ENCODE measurements at places on chromosomes 3 and 15.
A peak's percentile ranks its signal among the peaks of the same experiment; 100 is the strongest.

DNA sequence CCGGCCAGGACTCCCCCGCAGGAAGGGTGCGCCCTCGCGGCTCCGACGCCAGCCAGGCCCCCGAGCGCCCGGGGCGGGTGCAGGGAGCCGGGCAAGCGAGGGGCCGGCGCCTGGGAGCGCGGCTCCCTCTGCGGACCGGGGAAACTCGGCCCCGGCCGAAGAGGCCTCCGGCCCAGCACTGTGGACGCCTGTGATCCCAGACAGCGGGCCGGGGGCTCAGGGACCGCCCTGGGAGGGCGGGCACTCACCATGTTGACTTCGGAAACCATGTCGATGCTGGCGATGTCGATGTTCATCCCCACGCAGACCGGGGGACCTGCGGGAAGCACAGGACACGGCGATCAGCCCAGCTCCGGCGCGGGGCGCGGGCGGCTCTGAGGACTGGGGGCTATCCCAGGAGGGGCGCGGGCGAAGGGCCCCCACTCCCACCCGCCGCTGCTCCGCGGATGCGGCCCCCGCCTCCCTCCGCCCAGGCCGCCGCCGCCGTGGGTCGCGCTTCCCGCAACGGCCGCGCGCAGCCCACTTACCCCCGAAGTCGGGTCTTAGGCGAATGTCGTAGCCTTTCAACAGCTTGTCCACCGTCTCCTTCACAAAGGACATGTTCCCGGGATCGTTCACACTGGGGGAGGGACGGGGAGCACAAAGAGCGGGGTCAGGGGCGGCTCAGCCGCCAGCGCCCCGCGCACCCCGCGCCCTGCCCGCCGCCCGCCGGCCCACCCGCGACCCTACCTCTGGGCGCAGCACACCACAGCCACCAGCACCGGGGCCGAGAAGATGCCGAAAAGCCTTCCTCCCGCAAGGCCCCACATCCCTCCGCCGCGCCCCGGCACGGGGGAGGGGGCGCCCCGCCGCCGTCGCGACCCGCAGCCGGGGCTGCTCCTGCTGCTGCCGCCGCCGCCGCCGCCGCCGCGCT is at the start of gene GABRB3:
Gene GABRB3 (minus strand): TSS at position 913 of the 913 bp plus-strand sequence.
- DNase-seq = no peak

GRCh38 chr15:79519628-79520027 is 87.5 kb downstream of the MINAR1 start:
- DNase-seq = no peak

GRCh38 chr3:55177749-55178148 is 249.9 kb upstream of the LRTM1 start:
- no peak for DNase-seq

DNA sequence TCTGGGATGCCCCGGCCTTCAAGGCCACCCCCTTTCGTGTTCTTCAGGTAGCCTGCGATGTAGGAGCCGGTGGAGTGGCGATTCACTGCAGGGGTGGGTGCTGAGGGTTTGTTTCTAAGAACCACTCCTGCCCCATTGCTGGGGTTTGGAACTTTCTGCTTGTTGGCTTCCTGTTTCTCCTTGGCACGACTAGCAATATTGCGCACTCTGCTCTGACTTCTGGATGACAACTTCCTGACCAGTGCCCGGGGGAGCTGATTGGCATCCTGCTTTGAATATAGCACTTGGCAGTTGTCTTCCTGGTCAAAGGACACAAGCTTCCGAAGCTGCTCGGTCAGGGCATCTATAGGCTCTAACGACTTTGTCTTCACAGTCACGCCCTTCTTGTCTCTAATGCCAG is 187.6 kb upstream of the STRIT1 start:
- DNase-seq = no peak

- DNase-seq = no peak
Observed at GRCh38 chr3:105963161-105963560, 94.3 kb upstream of the CBLB start.

DNA sequence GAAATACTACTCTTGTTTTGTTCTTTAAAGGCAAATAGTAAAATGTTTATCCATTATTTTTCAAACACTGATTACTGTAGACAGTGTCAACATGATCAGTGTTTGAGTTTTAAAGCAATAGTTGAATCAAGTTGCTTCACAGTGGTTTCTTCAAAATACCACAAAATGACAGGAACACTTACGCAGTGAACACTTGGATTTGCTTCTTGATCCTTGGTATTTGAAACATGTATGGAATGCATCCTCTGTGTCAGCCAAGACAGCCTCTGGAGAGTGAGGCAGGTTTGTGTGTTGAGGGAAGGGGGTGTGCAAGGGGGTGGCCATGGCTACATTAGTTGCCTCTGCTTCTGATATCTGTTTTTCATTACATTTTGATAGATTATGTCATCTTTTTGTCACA is 413.0 kb downstream of the RBMS3 start:
- DNase-seq = peak; percentile 78

DNA sequence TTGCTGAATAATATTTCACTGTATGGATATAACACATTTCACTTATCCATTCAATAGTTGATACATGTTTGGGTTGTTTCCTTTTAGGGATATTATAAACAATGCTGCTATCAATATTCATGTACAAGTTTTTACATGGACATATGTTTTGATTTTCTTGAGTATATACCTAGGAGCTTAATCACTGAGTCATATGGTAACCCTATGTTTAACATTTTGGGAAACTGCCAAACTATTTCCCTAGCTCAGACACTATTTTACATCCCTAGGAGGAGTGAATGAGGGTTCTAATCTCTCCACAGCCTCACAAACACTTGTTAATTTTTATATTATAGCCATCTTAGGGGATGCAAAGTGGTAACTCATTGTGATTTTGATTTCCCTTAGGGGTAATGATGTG is 66.0 kb downstream of the GPR156 start:
- DNase-seq = no peak

- DNase-seq = no peak
Observed at GRCh38 chr3:17300441-17300840, 415.7 kb downstream of the PLCL2 start.

DNA sequence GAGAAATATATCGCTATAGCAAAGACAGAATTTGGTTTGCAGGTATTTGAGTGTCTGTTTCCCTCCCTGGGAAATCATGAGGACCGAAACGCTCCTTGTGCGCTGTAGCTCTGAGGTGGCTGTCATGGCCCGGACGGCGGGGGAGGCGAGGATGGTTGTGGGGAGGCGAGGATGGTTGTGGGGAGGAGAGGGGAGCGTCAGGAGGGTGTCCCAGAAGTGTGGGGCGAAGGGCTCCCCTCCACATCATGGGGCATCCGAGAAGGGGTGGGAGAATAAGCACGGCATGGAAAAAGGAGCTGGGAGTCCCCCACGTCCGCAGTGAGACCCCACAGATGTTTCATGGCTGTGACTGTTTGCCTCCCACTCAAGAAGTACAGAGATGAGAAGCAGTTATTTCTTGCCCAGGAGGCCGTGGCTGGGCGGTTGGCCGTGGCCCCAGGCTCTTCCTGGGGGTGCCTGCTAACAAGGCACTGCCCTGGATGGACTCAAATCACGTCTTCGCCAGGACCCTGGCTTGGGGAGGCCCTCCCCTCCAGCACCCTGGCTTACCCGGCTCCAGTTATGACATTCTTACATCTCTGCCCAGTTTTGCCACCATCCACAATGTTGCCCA is 947 bp upstream of the ATP10A start:
- DNase-seq = no peak

DNA sequence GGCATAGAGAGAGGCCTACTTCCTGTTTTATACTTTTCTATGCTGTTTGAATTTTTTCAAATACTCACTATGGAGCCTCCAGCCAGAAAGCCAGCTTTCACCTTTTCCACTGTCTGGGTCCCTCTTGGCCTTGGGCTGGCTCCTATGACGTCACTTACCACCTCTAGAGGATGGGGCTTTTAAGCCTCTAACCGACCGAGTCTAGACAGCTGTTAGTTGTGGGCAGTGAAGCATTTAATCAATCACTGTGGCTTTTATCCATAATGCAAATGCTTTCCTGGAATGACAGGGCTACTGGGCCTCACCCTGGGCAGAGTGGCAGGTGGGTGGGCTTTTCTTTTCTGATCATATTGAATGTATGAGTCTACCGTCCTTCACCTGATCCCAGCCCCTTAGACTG is 61.9 kb downstream of the LRRK1 start:
- DNase-seq = no peak

- DNase-seq = peak; percentile 82
Observed at GRCh38 chr3:113287803-113288648, 76.7 kb downstream of the BOC start.

Data from myocyte (in vitro differentiated cells).